ENCODE measurements at places on chromosomes 1 and 21.

DNA sequence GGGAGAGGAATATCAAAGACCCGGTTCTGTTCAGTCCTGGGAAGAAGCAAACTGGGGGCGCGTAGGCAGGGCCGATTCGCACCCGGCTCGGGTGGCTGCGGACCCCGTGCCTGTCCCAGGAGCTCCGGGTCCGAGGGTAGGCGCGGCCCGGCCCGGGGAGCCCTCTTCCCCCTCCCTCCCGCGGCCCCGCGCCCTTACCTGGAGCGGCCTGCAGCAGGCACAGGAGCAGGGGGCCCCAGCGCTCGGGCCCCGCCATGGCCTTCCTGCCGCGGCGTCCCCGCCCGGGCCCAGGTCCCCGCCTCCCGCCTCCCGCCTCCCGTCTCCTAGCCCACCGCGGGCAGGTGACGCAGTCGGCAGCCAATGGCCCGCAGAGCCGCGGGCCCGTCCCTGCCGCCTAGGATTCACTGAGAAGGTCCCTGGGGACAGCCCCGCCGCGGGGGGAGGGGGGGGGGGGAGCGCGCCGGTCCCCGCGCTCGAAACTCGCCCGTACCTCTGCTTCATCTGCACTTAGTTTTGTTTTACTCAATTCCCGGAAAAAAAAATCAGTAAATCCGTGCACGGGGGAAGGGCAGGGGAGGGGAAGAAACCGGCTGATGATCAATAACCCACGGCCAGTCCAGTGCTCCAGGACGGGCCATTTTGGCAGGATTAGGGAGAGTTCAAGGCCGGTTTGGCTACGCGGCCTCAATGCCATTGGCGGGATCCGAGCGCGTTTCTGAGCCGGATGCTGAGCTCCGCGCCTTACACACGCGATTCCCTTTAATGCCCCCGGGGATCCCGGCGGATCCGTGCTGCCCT lies at the start of gene IFNLR1:
Gene IFNLR1, minus strand, starts transcription at position 297 of the 798 bp plus-strand sequence. Its CDS starts 41 bp downstream, at position 256.
- peak; percentile 37 for DNase-seq

DNA sequence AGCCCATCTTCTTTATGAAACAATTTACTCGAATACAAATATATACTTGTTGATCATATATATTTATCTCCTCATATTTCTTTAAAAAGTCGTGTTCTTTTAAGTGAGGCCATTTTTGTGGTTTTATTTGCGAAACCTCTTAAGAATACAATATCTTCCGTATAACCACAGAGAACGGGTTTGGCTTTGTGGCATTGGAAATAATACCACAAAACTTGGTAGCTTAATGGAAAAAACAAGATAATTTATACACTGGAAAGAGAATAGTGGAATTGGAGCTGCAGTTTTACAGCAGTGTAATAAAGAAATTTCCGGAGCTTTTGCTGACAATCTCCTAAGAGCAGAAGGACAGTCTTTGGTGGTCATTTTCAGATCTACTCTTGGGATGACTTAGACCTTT lies 29.4 kb downstream of the PTGFR start:
- no peak for DNase-seq

DNA sequence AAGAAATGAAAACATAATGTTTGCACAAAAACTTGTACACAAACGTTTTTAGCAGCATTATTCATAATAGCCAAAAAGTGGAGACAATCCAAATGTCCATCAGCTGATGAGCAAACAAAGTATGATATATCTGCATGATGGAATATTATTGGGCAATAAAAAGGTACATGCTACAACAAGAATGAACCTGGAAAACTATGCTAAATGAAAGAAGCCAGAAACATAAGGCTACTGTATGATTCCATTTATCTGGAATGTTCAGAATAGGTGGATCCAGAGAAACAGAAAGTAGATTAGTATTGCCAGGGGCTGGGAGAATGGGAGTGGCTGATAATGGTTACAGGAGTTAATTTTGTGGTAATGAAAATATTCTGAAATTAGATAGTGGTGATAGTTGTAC lies 19.0 kb downstream of the FBXO28 start:
- no peak for DNase-seq

GRCh38 chr1:155307247-155307740 lies 1.4 kb upstream of the FDPS start:
- peak; percentile 55 for DNase-seq

DNA sequence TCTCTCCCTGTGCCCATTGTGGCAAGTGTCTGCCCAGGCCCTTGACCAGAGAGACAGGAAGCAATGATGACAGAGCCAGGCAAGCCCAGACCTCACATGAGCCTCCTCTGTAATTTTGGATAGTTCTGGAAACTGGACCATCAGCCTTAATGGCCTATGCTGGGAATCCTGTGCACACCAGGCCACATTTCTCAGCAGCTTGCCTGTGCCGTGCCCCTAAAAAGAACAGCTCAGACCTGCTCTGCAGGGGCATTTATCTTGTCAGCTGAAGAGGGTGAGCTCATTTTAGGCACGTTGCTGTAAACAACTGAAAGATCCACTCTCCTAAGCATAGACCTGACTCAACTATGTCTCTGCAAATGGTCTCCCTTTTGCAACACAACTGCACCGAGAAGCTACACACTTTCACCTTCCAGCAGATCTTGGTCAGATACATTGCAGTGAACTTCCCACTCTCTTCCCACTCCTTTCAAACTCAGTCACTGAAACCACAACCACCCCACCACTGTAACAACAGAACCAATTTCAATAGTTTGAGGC lies 53.5 kb upstream of the BACH1 start:
- peak; percentile 90 for DNase-seq

DNA sequence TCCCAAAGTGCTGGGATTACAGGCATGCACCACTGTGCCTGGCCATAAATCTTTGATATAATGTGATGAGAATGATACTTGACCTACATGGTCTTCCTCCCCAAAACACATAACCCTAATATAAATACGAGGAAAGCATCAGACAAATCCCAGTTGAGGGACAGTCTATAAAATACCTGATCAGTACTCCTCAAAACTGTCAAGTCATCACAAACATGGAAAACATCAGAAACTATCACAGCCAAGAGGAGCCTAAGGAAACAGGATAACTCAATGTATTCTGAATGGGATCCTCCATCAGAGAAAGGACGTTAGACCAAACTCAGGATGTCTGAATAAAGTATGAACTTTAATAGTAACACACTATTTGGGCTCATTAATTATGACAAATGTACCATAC lies 172.4 kb downstream of the NTPCR start:
- no peak for DNase-seq

DNA sequence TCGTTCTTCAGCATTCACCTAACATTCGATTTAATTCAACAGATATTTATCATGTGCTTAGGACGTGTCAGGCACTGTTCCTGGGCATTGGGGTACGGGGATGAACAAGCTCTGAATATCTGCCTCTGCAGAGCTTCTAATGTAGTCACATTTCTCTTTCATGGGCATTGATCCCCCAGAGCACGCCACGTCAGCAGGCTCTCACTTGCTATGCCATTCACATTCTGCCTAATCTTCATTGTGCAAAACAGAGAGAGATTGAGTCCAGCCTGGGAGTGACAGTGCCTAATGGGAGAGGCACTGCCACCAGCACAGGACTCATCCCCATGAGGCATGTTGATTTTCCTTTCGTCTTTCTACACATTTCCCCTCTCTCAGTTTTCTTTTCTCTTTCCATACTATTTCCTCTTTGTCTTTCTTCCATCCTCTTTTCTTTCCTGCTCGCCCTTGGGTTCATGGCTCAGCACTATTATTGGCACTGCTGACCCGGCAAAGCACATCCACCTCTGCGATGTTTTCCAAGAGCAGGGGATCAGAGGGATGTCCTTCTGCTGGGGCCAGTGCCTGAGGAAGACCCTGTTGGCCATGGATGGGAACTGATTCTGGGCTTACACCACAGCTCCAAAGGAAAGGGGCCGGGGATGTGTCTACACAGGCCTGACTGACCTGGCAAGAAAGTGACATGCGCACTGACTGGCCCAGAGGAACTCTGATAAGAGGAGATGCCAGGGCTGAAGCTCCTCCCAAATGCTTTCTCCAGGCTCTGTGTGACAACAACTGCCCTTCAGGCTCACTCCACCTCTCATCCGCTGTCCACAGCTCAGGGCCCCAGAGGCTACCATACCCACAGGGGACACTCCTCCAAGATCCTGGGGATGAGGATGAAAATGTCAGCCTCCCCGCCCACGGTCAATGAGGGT lies 195.9 kb downstream of the TOMM20 start:
- peak; percentile 75 for DNase-seq

GRCh38 chr1:184624626-184625025 lies 130.0 kb downstream of the EDEM3 start:
- DNase-seq, result peak; percentile 35

GRCh38 chr1:51287966-51288365 lies 42.4 kb downstream of the TTC39A start:
- DNase-seq, result no peak

DNA sequence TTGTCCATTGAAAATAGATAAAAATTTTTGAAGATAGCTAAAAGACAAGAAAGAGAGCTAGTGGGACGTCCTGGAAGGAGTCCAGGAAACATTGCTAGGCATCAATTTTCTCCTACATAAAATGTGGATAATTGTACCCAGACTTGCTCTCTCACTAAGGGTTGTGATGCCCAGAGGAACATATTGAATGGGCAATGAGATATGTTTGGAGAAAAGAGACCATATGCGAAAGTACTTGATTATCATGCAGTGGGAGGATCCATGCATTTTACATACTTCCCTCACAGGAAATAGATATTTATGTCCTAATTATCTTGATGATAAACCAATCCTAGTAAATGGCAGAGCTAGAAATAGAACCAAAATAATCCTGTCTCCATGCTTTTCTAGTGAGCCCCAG lies 108.4 kb upstream of the TNR start:
- no peak for DNase-seq

- no peak for DNase-seq
These were observed 24.0 kb upstream of the CACYBP start for GRCh38 chr1:174975764-174976163.

- DNase-seq, result no peak
These were observed 59.6 kb upstream of the CSF3R start for GRCh38 chr1:36542024-36542961.

GRCh38 chr1:20078171-20078651 lies 8.2 kb downstream of the PLA2G5 start:
- DNase-seq, result no peak

DNA sequence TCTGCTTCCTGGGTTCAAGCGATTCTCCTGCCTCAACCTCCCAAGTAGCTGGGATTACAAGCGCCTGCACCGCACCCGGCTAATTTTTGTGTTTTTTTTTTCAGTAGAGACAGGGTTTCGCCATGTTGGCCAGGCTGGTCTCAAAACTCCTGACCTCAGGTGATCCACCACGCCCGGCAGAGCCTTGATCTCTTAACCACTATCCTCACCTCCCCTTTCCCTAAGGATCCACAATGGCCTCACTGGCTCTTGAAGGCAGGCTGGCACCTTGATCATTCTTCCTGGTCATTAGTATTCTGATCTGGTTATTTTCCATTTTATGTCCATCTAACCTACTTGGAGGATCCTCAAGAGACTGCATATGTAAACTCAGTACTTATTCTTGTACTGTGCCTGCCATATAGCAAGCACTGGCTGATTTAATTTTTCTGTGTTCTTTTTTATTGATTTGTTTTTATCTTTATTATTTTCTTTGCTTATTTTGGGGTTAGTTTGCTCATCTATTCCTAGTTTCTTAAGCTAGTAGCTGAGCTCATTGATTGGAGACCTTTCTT lies 6.3 kb downstream of the RCC1 start:
- no peak for DNase-seq

- no peak for DNase-seq
These were observed 203.1 kb downstream of the DENND1B start for GRCh38 chr1:197572169-197572568.

DNA sequence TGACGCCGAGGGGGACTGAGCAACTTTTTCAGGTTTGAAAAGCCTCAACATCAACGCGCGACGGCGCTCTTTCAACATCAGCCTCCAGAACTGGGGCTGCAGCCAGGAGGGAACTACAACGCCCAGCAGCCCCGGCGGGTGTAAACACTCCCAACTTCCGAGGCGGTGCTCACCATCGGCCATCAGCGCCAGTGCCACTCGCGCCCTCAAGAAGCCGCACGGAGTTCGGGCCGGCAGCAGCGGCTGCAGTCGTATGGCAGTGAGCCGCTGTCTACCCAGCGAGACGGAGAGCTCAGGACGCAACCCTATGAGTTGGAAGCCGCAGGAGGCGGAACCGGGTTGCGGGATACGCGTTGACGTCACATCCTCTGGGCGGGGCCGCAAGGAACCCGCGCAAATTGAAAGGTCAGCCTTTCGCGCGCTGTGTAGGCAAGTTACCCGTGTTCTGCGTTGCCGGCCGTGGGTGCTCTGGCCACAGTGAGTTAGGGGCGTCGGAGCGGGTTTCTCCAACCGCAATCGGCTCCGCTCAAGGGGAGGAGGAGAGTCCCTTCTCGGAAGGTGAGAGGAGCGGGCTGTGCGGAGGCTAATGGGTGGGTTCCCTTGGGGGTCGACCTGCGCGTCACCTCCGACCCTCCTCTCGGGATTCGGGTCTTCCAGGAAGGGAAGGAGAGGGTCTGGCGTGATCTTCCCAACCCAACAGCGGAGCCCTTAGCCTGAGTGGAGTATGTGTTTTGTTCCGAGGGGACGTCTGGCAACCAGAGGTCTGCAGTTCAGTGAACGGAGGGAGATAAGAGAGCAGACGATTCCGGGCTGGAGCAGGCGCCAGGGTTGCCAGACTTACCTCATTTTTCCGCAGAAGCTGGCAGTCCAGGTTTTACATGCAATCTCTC lies at the start of gene EXO1:
Gene EXO1, plus strand, starts transcription at position 409 of the 890 bp plus-strand sequence. CDS start 2,222 bp downstream, outside the sequence.
- peak; percentile 93 for DNase-seq
